ENCODE measurements at places on chromosomes 3 and 15.

- no peak for DNase-seq
Measured at GRCh38 chr3:178969004-178969700, 102.5 kb downstream of the ZMAT3 start.

DNA sequence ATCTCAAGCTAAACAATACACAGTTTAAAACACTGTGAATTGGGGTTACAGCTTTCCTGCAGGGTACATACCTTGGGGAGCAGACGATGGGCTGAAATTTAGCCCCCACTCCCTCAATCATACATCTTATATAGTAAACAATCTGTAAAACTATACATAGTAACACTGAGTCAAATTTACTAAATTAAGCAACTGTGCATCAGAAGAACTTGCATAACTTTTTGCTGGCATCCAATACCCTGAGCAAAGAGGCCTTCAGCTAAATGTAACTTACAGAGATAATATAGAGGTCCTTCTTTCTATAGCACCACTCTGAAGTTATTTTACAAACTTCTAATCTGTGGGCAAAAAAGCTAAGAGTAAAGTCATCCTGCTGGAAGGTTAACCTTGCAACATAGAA is 603.6 kb upstream of the TGFBR2 start:
- DNase-seq: no peak

GRCh38 chr3:197117114-197117513 is 87.5 kb upstream of the MELTF start:
- no peak for DNase-seq

DNA sequence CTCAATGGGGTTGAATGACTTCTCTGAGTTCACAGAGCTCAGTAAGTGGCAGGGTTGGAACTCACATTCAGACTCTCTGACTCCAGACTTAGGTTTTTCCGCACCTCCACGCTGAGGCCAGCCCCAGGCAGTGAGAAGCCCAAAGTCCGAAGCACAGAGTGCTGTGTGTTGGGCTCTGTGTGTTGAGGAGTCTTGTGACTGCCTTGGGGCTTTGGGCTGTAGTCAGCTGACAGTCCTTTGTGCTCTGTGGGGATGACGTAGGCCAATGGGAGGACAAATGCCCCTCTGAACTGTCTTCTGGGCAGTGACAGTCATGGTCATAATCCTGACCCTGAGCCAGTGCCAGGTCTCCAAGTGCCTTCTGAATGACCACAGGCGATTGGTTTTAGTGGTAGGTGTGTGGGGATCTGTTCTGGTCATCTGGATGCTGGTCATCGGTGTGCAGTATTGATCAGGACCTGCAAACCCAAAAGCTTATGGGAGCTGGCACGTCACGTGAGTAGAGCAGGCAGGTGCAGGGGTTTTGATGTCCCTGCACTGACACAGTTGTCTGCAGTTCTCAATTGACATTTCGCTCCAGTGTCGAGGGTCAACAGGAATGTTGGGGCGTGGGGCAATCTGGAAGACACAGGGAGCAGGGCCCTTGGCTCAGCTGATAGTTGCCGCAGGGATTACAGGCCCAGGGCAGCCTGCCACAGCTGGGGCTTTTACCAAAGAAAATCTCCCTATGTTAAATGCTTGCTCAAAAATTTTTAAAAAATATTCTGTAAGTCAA is 45.3 kb downstream of the CAPN3 start:
- DNase-seq: no peak

DNA sequence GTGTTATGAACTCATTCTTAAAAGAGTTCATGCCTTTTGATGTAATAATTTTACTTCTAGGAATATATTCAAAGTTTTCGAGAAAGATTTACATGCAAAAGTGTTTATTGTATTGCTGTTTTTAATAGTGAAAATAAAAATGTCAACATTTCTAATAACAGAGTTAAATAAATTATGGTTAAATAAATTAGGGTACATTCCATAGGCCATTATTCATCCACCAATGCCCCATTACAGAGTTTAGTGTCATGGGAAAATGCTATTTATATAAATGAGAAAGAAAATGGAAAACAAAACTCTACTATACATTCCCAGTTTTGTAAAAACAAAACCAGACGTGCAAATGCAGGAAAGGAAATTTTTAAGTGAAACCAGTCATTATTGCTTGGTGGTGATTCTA is 538.1 kb upstream of the TBL1XR1 start:
- DNase-seq: no peak

DNA sequence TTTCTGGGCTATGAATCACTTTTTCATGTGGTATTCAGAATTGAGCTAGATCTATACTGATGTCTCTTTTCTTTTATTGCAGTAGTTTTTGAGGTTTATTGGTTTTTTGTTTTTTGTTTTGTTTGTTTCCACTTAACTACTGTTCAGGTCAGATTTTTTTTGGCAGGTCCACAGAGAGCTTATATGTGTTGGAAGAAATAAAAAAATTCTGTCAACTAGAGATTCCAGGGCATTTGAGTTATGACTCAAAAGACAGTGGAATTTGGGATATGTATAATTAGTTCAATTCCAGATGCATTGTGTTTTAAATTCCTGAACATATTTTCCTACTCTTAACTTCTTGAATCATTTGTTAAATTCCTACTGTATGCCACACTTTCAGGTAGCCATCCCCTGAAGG is 727.2 kb downstream of the SI start:
- no peak for DNase-seq

DNA sequence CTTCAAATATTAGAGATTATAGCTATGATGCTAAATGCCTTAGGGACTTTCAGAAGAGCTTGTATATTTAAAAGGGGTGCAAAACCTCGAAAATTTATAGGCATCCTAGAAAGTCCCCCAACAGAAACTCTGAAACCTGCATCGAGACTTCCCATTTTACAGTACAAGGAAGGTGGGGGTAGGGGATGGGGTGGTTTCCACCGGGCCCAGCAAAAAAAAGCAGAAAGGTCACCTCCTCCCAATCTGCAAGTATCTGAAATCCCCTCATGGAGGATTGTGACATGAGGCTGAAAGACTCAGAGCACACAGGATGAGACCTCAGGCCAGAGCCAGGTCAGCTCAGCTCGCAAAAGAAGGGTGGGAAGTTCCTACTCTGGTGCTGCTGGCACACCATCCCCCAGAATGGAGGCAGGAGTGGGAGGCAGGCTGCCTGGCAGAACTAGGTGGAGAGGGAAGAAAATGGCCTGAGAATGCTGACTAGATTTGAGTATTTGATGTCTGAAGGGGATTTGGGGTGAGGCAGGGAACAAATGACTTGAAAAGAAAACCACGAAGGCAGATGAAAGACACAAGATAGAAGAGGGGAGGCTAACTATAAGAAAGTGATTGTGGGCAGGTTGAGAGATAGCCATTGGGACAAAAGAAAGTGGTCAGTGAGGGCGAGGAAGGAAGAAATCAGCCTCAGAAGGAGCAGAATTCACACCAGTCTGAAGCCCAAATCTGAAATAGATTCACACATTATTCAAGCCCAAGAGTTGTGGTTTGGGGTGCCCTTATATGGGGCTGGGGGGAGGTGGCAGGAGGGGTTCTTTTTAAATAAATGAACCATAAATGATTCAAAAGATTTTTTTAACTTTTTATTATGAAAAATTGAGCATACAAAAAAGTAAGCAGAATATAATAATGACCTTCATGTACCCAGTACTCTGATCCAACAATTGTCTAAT is 22.5 kb upstream of the TSC22D2 start:
- DNase-seq: no peak

- DNase-seq: no peak
Measured at GRCh38 chr15:94621736-94622135, 390.4 kb downstream of the MCTP2 start.

- no peak for DNase-seq
Measured at GRCh38 chr3:175149675-175150074, 290.5 kb downstream of the NAALADL2 start.

- no peak for DNase-seq
Measured at GRCh38 chr3:10387881-10388609, 67.1 kb upstream of the SEC13 start.

Data from cortex of kidney (tissue), 1 donor.